ENCODE measurements at places on chromosomes 16 and 17.

GRCh38 chr17:40074871-40075200, 12.1 kb downstream of the THRA start:
- DNase-seq, result no peak

DNA sequence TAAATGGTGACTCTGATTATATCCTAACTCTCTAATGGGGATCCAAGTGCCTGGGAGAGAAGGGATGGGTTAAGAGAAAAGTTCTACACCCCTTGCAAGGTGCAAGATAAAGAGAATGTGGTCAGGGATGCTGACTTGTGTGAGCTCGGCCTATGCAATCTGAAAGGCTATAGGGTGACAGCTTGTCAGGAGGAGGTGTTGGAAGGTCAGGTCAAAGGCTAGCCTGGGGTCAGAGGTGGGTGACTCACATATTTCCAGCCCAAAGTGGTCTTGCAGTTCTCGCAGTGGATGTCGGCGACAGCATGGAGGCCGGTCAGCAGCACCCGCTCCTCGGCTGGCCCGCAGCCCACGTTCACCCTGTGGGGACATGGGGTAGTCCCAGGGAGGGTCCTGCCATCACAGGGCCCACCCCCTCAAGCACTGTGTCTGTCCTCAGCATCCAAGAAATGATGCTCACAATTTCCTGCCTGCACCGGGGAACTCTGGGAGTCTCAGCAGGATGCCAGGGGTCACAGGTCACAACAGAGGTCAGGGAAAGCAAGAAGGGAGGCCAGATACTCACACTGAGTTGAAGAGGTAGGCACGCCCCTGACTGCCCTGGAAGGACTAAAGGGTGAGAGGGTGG, 1.4 kb downstream of the YPEL3 start:
- no peak for DNase-seq

- DNase-seq, result no peak
These were observed 172.2 kb downstream of the RBFOX1 start for GRCh38 chr16:7504844-7505243.

DNA sequence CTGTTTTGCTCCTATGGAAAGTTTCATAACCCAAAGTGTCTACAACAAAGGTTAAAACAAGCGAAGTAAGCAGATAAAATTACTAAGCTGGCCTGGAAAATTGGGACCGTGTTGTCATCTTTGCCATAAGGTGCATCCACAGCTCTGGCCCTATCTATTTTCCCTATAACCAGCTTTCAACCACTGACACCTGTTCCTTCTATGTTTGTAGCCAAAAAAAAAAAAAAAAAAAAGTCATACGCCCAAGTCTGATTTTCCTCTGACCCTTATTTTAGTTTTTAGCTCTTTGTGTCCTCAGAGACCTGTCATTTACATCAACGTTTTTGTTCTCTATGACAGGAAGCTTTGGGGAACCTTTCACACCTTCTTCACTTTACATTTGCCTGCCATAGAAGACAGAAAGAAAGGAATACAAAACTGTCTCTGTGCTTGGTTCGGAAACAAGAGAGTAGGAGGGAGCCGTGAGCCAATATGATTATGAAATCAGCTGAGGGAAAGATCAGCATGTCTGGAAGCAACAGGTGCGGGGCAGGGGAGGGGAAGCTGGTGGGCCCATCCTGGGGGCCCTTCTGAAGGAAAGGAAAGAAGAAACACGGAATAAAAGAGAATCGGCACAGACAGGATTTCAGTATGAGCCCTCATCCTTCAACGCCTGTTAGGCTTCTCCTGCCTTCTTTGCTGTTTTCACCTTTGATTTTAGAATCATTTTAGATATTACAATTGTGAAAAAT, 8.5 kb downstream of the HS3ST3A1 start:
- no peak for DNase-seq

DNA sequence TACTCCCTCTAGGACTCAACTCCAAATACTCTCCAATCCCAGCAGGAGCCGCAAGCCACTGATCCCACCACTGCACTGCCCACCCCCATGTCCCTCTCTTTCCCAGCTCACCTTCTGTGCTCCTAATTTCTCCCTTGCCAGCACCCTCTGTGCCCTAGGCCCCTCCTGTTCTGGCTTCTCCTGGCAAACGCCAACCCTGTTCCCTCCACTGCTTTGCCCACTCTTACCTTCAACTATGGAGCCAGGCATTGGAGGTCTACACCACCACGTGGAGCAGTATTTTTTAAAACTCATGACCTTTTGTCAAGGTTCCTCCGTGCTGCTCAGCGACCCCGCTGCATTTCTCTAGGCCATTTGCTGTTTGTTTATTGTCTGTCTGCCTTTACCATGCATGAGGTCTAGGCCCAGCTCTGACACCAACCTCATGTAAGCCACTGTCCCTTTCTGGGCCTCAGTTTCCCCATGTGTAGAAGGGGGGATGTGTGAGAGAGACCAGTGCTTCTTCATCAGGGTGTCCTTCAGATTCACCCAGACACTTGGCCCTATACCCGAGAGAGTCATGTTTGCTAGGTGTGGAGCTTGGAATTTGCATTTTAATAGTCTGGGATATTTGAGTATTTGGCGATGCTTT, 4.6 kb downstream of the CCDC102A start:
- no peak for DNase-seq

- DNase-seq, result no peak
These were observed 4.7 kb downstream of the OTOP2 start for GRCh38 chr17:74928786-74929185.

DNA sequence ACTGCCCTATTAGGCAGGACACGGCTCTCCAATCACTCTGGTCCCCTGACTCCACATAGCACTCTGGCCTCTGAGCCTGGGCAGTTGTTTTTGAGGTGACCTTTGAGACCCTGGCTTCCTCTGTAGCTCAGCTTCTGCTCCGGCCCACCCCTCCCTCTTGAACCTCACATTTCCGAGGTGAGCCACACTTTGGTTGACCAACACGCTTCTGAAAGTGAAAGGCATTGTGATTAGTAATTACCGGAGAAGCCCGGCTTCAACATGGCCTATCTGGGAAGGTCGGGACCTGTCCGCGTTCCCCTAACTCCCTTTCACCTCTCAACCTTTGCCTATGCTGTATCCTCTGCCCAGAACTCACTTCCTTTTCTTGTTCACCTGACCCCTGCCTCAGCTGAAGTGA, 10.3 kb upstream of the ITGAX start:
- DNase-seq, result no peak

GRCh38 chr17:64709481-64709880, 47.4 kb upstream of the SMURF2 start:
- no peak for DNase-seq
